ENCODE measurements at places on chromosomes 7 and 10. TPM values are rescaled to one million over a fixed set of nuclear protein-coding genes. Genes with fewer than 3 reads are reported as not detected.

ITIH5 gene
- 68.5 TPM for total RNA-seq

DNA sequence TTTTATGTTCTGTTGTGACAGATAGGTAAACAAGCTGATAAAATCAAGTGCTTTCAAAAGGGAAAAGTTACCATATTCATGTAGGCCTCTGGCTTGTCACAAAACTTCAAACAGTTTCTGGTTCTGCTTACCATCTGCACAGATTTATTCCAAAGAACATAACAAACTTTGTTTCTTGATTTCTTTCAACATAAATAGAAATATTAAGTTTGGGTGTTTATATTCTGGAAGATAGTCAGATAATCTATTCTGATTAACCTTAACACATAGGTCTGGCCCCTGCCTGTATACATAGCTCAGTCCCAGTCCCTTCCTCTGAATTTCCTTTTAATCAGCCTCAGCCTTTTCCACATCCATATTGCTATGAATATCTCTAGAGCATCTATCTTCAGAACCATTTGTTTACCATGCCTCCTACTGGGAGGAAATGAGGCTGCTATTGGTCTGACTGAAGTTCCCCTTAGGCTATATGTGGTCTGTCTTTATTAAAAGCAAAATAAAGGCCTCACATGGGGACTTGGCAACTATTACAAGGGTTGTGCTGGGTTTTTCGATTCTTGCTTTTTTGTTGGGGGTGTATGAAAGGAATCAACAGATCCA lies 319.0 kb downstream of the HPSE2 start:
- DNase-seq, result peak; percentile 28
- H3K27ac ChIP-seq, result no peak overlapping the region
- H3K27me3 ChIP-seq, result no peaks in the 10 kb centered on the region
- no peak overlapping the region for H3K4me3 ChIP-seq

DNA sequence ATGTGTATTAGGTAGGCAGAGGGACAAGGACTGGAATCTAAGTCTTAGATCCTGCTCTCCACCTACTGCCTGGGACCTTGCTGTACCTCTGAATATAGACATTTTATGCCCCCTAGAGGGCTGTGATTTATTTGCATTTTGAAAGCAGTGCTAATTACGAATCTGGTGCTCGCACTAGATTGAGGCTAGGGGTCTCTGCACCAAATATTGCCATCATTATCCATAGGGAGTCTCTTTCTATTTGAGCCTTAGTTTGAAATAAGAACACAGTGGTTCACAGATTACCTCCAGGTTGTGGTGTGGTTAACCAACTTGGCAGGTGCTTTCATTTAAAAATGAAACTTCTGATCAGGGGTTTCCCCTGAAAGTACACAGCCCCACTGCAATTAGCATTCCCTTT lies 41.8 kb downstream of the CNNM1 start:
- H3K27ac ChIP-seq, result no peak overlapping the region
- H3K36me3 ChIP-seq, result no peaks in the 10 kb centered on the region
- peak; percentile 39 for DNase-seq
- no peak overlapping the region for H3K4me3 ChIP-seq

DNA sequence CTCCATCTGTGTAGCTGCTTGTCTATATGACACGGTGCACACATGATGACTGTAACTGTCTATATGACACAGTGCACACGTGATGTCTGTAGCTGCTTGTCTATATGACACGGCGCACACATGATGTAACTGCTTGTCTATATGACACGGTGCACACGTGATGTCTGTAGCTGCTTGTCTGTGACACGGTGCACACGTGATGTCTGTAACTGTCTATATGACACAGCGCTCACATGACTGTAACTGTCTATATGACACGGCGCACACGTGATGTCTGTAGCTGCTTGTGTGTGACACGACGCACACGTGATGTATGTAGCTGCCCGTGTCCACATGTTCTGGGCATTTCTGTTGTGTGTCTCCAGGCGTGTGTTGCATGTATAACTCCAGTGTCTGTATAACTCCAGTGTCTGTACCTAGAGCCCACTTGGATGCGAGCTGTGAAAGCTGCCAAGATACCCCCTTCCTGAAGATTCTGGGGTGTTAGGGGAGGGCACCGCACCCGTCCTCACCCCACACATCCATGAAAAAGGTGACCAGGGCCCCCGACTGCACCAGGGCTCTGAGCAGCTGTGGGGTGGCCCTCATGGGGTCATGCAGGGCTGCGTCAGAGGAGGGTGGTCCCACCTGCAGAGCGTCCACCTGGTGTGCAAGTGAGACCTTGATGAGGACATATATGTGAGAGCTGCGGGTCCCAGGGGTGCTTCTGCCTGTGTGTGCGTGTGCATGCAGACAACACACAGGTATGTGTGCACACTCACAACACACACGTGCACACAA lies 137.9 kb downstream of the ELFN1 start:
- peaks cover 13% of the 10 kb centered on the region for H3K4me1 ChIP-seq
- no peak overlapping the region for H3K27ac ChIP-seq
- DNase-seq, result no peak
- H3K27me3 ChIP-seq, result no peaks in the 10 kb centered on the region
- no peaks in the 10 kb centered on the region for H3K36me3 ChIP-seq
- H3K4me3 ChIP-seq, result no peak overlapping the region

DNA sequence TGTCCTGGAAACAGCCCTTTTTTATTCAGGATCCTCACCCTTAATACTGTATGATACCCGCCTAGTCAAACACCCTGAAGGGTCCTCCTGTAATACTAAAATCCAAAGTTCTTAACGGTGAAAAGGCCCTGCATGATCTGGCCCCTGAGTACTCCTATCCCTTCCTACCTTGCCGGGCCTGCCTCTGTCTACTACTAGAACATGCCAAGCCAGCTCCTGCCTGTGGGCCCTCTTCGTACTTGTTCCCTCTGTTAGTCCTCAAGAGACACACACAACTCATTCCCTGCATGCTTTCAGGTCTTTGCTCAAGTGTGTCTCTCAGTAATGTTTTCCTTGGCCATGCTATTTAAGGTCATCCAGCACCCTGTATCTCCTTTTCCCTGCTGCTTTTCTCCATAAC lies 5.0 kb upstream of the WAPL start:
- H3K4me3 ChIP-seq, result no peak overlapping the region
- no peak for DNase-seq
- peaks cover 15% of the 10 kb centered on the region for H3K4me1 ChIP-seq
- H3K27ac ChIP-seq, result no peak overlapping the region

GRCh38 chr7:55536619-55537457 lies 35.5 kb downstream of the VOPP1 start:
- DNase-seq, result no peak
- H3K4me1 ChIP-seq, result no peaks in the 10 kb centered on the region
- H3K27ac ChIP-seq, result no peak overlapping the region
- no peaks in the 10 kb centered on the region for H3K36me3 ChIP-seq
- H3K27me3 ChIP-seq, result no peaks in the 10 kb centered on the region

DNA sequence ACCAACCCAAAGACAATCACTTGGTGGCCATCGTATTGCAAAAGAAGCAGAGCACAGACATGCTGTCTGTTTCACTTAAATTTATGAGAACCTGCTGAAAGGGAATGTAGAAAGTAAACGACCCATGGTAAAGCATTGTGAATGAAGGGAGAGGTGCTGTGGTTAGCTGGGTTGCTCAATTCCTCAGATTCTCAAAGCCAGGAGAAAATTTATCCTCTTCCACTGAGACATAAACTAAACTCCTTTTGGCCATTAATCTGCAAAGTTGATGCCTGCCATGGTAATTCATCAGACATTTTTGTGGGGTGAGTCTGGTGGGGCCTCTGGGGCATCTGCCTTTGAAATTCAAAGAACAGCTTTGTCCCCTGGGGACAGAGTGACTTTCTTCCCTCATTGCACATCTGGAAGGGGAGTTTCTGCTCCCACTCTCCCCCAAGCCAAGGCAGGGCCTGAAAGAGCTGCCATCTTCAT lies 951.0 kb downstream of the LRMDA start:
- no peaks in the 10 kb centered on the region for H3K4me1 ChIP-seq
- no peak overlapping the region for H3K4me3 ChIP-seq
- H3K36me3 ChIP-seq, result no peaks in the 10 kb centered on the region
- H3K27me3 ChIP-seq, result no peaks in the 10 kb centered on the region

GRCh38 chr10:97483506-97483905 lies 14.7 kb downstream of the MMS19 start:
- no peak for DNase-seq
- H3K4me1 ChIP-seq, result no peaks in the 10 kb centered on the region
- no peak overlapping the region for H3K4me3 ChIP-seq
- H3K27me3 ChIP-seq, result no peaks in the 10 kb centered on the region

DNA sequence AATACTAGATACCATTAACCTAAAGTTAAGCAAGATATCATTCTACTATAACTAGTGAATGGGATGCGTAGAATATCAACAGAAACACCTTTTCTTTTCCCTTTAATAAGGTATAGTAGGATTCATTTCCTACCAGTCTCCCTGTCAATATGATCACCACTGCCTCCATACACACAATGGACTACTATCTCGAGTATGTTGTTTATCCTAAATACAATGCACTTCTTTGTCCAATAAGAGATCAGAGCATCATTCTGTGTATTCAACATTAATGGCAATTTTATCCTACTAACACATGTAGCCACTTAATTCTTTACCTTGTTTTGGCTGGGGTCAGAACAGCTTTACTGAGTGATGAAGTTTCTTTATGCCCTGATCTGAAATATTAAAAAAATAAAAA lies 276.3 kb downstream of the TFEC start:
- H3K36me3 ChIP-seq, result no peaks in the 10 kb centered on the region
- no peaks in the 10 kb centered on the region for H3K27me3 ChIP-seq
- H3K27ac ChIP-seq, result no peak overlapping the region
- H3K4me1 ChIP-seq, result no peaks in the 10 kb centered on the region

TRPV5 gene
- total RNA-seq, result not detected

DNA sequence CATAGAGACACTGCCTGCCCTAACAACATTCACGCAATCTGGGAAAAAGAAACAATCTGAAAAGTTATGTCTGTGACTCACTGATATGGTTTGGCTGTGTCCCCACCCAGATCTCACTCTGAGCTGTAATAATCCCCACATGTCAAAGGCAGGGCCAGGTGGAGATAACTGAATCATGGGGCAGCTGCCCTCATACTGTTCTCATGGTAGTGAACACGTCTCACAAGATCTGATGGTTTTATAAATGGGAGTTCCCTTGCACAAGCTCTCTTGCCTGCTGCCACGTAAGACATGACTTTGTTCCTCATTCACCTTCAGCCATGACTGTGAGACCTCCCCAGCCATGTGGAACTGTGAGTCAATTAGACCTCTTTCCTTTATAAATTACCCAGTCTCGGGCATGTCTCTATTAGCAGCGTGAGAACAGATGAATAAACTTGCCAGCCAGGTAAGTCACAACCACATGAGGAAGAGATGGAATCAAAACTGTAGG lies 341.5 kb upstream of the AOAH start:
- no peak for DNase-seq
- no peaks in the 10 kb centered on the region for H3K4me1 ChIP-seq
- no peak overlapping the region for H3K4me3 ChIP-seq
- H3K27me3 ChIP-seq, result no peaks in the 10 kb centered on the region
- H3K27ac ChIP-seq, result no peak overlapping the region
- no peaks in the 10 kb centered on the region for H3K36me3 ChIP-seq

DNA sequence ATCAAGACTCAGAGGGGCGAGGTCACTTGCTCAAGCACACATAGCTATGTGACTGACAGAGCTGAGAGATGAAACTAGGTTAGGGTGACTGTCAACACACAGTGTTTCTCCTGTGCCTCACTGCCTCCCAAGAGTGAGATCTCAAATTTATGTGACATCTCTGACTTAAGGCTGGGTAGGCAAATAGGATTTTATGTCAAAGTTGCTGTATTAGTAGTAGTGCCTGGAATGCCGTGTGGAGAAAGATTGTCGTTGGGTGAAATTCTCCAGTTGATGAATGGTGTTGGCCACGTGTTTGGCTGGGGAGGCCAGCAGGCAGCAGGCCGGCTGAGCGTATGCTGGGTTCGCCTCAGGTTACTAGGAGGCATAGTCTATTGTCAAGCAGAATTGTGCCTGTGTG lies 148.3 kb upstream of the BMPER start:
- DNase-seq, result no peak
- no peaks in the 10 kb centered on the region for H3K36me3 ChIP-seq
- no peaks in the 10 kb centered on the region for H3K27me3 ChIP-seq
- H3K4me1 ChIP-seq, result peaks cover 6% of the 10 kb centered on the region
- no peak overlapping the region for H3K4me3 ChIP-seq

TMEM273 gene
- 12.0 TPM for total RNA-seq

C10orf53 gene
- total RNA-seq, result 0.09 TPM

ANKRD30A gene
- not detected for total RNA-seq

- DNase-seq, result no peak
- no peak overlapping the region for H3K27ac ChIP-seq
- H3K36me3 ChIP-seq, result peaks cover 38% of the 10 kb centered on the region
- no peaks in the 10 kb centered on the region for H3K4me1 ChIP-seq
These were observed 20.4 kb downstream of the MKRN1 start for GRCh38 chr7:140458916-140459315.

SPDYE16 gene
- total RNA-seq, result not detected

DNA sequence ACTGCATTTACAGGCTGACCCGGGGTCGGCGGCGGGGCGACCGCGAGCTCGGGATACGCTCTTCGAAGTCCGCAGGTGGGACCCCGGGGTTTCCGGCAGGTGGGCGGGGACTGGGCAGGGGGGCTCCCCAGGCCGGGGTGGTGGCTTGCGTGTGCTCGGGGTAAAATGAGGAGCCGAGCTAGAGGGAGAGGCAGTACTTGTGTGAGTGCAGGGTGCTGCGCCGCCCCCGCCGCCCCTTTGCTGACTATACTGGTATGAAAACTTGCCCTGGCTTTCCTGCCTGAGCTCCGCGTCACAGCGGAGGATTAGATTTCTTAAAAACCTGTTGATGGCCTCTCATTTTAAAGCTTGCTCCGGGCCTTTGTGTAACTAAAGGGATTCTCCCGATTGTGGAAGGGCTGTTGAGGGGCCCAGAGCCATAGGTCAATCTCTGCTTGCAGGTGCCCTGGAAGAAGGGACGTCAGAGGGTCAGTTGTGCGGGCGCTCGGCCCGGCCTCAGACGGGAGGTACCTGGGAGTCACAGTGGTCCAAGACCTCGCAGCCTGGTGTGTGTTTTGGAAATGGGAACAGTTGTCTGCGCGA lies 488 bp downstream of the ARMC10 start:
- H3K4me1 ChIP-seq, result peaks cover 12% of the 10 kb centered on the region
- H3K36me3 ChIP-seq, result no peaks in the 10 kb centered on the region
- H3K27ac ChIP-seq, result peak overlapping the region; percentile 89
- no peaks in the 10 kb centered on the region for H3K27me3 ChIP-seq
- peak; percentile 58 for DNase-seq
- H3K4me3 ChIP-seq, result peak overlapping the region; percentile 59

HTRA1 gene
- total RNA-seq, result 59.8 TPM

- H3K4me1 ChIP-seq, result no peaks in the 10 kb centered on the region
- H3K4me3 ChIP-seq, result no peak overlapping the region
- H3K27me3 ChIP-seq, result peaks cover 3% of the 10 kb centered on the region
- DNase-seq, result no peak
- H3K27ac ChIP-seq, result no peak overlapping the region
These were observed 45.8 kb upstream of the MNX1 start for GRCh38 chr7:157056246-157056645.

- no peak overlapping the region for H3K27ac ChIP-seq
- H3K4me3 ChIP-seq, result no peak overlapping the region
- peaks cover 14% of the 10 kb centered on the region for H3K4me1 ChIP-seq
- DNase-seq, result no peak
- no peaks in the 10 kb centered on the region for H3K27me3 ChIP-seq
These were observed 55.3 kb downstream of the REEP3 start for GRCh38 chr10:63576501-63576900.

- H3K27me3 ChIP-seq, result no peaks in the 10 kb centered on the region
- H3K36me3 ChIP-seq, result no peaks in the 10 kb centered on the region
- H3K4me3 ChIP-seq, result no peak overlapping the region
- no peak overlapping the region for H3K27ac ChIP-seq
These were observed 324.7 kb downstream of the ADARB2 start for GRCh38 chr10:1412531-1413189.

PRRT4 gene
- 0.82 TPM for total RNA-seq
